H54 (cell line): ENCODE measurements at places on chromosomes 11 and 22.
A peak's percentile ranks its signal among the peaks of the same experiment; 100 is the strongest.

GRCh38 chr11:131254254-131254653, 116.2 kb upstream of the NTM start:
- no peak for DNase-seq

GRCh38 chr11:128719556-128719824, 25.6 kb downstream of the FLI1 start:
- no peak for DNase-seq

DNA sequence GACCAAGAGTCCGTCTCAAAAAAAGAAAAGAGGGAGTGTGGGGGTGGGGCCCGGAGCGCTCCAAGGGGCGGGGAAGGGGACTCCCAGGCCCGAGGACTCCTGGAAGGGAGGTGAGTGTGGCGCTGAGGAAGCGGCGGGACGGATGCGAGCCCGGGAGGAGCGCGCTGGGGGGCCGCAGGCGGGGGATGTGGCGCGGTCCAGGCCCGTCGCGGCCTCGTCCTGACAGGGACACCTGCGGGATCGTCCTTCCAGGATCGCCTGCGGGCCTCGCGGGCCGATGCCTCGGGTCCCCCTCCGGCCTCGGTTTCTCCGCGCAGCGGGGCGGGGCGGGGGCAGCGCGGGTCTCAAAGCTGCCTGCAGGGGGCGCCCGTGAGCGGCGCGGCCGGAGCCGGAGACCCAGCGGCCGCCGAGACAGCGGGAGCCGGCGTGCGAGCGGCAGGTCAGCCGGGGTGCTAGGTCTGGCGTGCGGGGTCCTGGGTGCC, 3.8 kb upstream of the ADORA2A start:
- DNase-seq: peak; percentile 65

DNA sequence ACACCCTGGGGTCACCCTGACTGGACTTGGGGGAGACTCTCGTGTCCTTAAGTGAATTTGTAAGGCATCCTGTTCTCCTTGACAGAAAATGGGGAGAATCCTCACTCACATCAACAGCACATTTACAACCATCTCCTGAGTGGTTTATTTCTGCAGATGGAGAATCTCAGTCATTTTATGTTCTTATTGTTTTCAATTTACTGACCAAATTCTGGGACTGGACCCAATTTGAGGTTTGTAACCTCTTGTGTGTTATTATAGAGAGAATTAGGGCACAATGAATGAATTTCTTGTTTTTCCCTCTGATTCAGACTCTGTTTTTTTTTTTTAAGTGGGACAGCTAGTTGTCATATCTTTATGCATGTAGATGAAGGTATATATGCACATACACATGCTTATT, 104.9 kb downstream of the ADAMTS15 start:
- DNase-seq: no peak

DNA sequence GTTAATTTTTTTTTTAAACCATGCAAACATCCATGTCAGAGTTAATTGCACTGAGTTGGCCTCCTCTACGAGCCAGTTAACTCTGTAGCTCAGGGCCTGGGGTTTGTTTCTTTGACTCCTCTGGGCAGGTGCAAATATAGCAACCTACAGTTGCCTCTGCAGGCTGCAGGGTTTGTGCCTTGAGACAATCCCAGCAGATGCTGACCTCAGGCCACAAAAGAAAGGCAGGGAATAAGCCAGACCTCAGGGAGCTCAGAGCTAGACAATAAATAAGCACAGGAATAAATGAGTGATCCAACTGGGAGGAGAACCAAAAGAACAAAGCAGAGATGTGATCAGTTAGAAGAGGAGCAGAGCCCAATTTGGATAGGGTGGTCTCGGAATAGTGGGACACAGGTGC, 390.8 kb downstream of the SHANK2 start:
- DNase-seq: no peak

GRCh38 chr11:117249571-117249970, 17.1 kb downstream of the RNF214 start:
- DNase-seq: no peak

DNA sequence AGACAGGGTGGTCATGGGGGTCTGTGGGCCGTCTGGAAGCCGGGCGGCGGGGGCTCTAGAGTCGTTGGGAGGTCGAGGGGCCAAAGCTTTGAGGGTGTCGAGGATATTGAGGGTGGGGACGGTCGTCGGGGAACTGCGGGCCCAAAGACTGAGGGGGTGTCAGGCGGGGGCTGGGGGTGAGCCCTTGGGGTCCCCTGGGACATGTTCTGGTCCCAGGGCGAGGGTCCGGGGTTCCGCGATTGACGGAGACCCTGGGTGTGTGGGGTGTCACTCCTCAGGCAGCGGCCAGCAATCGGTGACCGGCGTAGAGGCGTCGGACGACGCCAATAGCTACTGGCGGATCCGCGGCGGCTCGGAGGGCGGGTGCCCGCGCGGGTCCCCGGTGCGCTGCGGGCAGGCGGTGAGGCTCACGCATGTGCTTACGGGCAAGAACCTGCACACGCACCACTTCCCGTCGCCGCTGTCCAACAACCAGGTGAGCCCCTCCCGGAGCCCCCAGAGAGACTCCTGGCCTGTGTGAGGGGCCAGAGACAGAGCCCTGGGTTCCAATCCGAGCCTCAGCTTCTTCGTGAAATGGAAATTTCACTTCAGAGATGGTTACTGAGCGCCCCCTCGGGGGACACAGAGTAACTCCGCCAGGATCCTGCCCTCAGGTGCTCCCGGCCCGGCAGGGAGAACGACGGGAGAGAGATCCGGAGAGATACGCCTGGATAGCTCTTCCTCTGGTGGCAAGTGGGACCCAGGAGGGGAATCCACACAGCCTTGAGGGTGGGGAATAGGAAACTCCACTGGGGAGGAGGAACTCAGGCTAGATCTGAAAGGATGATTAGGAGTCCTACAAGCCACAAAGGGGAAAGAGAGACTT, 714 bp downstream of the SDF2L1 start:
- no peak for DNase-seq

- DNase-seq: no peak
These were observed 10.9 kb downstream of the ELFN2 start for GRCh38 chr22:37416389-37416788.

GRCh38 chr11:67375320-67376055, 2.1 kb upstream of the CLCF1 start:
- no peak for DNase-seq

DNA sequence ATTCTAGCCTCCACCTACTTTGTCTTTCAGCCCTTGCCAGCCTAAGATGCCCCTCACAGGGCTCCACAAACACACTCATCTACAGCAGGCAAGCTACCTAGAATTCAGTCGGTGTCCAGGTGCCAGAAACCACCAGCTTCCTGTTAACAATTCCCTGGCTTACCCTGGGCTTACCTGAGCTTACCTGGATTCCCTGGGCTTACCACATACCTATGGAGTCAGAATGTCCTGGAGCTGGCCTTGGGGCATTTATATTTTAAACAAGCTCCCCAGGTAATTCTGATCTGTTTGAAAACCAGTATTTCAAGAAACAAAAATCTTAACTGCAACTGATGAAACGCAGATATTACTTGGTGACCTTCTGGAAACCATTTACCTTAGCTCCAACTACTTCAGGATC, 123.6 kb downstream of the SLC1A2 start:
- DNase-seq: no peak

DNA sequence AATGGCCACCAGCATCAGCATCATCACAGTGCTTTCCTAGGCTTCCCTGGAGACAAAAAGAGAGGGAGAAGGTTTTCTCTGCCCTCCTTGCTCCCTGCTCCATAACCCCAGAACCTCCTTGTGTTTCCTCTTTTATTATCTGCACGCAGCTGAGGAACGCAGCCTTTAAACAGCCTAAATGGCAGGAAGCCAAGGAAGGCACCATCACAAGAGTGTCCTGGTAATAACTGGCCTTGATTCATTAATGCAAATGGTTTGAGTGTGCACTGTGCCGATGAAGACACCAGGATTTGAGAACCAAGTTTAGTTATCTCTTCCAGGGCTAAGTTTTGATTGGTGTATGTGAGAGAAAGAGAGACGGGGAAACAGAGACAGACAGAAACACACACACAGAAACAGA, 29.4 kb upstream of the DRD2 start:
- DNase-seq: no peak

- no peak for DNase-seq
These were observed 26.3 kb upstream of the VPREB1 start for GRCh38 chr22:22218302-22218701.
